ENCODE measurements at places on chromosomes 6 and 20.
A peak's percentile ranks its signal among the peaks of the same experiment; 100 is the strongest.

DNA sequence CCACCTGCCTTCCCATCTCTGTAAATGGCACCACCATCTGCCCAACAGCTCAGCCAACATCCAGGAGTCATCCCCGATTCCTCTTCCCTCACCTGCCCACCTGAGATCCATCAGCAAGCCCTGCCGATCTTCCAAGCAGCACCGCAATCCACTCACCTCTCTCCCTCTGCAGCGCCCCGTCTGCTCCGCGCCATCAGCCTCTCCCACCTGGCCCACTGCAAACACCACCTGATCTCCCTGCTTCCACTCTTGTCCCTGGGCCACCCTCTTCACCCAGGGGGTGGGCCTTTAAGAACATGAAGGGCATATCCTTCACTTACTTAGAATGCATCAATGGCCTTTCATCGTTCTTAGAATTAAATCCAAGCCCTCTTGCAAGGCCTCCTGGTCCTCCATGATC is 457.3 kb upstream of the SULF2 start:
- DNase-seq = no peak

DNA sequence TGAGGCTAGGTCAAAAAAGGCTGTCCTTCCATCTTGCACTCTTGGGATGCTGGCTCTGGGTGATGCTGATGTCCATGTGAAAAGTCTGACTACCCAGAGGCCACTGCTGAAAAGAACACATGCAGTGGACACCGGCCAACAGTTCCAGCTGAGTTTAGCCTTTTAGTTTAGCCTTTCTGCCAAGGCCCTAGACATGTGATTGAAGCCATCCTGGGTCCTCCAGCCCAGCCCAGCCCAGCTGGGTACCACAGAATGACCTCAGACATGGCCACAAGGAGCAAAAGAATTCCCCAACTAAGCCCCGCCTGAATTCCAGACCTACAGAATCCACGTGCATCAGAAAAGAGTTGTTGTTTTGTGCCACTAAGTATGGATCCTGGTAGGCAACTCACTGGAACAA is 17.4 kb downstream of the PIGT start:
- no peak for DNase-seq

DNA sequence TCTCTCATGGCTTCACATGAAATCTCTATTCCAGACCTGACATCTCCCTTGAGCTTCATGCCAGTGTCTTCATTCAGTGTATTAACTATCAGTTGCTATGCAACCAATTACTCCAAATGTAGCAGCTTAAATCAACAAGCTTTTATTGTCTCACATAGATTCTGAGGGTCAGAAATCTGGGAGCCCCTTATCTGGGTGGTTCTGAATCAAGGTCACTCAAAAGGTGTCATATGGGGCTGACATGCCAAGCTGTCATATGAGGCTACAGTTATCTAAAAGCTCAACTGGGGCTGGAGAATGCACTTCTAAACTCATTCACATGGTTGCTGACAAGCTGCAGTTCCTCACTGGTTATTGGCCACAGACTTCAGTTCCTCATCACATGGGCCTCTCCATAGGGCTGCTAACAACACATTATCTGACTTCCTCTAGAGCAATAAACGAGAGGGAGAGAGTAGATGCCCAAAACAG is 7.3 kb upstream of the CGA start:
- peak; percentile 16 for DNase-seq

DNA sequence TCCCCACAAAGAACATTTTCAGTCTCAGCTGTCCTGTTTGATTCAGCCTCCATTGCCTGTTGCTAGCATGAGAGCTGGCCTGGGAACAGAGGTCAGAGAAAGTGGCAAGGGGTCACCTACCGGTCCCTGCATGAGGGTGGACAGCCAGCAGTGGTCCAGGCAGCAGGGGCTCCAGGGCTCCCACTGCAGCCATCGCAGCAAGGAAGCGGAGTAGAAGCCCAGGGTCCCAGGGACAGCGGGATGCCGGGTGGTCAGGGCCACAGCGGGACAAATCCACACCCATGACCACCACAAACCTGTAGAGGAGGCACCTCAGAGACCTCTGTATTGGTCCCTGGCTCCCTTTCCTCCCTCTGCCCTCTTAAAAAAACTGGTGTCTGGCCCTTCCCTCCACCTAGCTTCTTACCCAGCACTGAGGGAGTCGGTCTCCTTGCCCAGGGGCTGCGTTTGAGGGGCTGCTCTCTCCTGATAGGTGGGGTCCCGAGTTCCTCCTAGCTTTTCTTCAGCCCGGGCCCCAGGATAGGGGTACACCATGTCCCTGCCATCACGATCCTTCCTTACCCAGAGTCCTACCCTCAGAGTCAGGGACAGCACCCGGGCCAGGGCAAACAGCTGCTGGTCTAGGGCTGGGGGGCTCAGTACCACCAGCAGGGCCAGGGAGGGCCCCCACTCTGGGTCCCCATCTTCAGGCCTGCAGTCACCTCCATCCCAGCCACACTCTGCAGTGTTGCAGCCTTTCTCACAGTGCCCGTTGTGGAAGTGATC is 8.4 kb upstream of the GPSM3 start:
- no peak for DNase-seq

DNA sequence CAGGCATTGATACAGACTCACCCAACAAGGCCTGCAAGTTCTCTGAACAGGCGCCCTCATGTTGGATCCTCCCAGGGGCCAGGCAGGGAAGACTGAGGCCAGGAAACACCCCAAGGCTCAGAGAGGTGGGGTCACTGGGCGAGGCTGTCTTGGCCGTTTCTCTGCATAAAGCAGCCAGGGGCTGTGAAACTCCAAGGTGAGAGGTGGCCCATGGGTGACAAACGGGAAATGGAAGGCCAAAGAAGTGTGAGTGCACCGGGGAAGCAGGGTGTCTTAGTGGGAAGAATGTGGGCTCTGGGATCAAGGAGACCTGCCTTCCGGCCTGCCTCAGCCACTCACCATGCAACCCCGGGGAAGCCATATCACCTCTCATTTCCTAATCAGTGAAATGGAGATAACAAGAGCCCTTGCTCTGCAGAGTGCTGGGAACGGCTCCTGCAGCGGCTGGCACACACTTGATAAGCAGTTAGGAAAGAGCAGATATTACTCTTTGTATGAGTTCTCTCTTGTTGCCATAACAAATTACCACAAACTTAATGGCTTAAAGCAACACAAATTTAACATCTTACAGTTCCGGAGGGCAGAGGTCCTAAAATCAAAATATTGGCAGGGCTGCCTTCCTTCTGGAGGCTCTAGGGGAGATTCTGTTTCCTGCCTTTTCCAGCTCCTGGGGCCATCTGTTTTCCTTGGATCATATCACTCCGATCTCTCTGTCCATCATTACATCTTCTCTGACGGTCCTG is 168.6 kb downstream of the NFATC2 start:
- no peak for DNase-seq

- DNase-seq = no peak
Measured at GRCh38 chr6:123873974-123874373, 70.3 kb downstream of the NKAIN2 start.

GRCh38 chr6:30985490-30985889 is 2.0 kb downstream of the MUC21 start:
- peak; percentile 17 for DNase-seq

- no peak for DNase-seq
Measured at GRCh38 chr6:89008001-89008814, 44.8 kb upstream of the RNGTT start.

DNA sequence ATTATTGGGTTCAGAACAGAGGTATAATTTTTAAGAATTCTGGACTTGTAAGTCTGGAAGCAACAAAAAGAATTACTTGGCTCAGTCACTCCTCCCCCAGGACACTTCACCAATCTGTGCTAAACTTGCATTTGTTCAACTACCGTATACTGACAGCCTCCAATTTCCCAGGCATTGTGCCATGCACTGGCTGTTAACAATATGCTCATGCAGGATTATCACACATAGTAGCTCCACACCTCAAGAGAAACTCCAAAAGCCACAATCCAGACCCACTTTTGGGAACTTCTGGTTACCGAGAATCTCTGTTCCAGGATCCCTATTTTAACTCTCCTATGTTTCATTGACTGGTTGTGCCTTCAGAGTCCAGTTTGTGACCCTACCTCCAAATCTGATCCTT is 7.7 kb downstream of the ADGRF1 start:
- DNase-seq = no peak

DNA sequence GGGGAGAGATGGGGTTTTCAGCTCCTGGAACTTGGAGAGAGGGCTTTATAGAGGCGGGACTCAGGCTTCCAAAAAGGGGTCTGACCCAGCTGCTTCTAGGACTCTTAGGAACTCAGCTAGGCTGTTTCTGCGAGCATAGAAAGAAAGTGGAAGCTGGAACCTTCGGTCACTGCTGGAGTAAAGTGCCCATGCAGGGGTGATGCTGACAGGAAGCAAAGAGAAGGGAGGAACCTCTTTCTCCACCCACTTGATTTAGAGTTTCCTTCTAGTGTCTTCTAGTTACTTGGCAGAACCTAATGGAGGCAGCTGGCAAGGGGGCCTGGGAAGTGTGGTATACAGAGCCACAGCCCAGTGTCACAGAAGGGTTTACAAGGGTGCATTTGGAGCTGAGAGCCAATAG is 283.6 kb downstream of the QKI start:
- no peak for DNase-seq

DNA sequence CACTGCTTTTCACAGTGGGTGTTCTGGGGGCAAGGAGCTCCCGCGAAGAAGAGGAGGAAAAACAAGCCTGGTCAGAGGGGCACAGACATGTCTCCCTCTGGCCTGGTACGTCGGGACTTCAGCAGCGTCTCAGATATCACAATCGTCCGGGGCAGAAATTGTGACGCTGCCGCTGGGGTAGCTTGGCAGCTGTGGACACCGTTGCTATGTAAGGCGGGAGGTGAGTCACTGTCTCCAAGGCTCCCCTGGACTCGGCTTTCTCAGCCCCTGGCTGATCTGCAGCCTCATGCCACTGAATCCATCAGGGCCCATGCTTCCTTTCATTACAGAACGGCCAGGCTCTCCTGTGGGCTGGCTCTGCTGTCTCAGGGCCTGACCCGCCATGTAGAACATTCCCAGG is 98.7 kb downstream of the SULF2 start:
- DNase-seq = peak; percentile 65

GRCh38 chr6:67131827-67132226 is 1424.8 kb upstream of the EYS start:
- DNase-seq = no peak

DNA sequence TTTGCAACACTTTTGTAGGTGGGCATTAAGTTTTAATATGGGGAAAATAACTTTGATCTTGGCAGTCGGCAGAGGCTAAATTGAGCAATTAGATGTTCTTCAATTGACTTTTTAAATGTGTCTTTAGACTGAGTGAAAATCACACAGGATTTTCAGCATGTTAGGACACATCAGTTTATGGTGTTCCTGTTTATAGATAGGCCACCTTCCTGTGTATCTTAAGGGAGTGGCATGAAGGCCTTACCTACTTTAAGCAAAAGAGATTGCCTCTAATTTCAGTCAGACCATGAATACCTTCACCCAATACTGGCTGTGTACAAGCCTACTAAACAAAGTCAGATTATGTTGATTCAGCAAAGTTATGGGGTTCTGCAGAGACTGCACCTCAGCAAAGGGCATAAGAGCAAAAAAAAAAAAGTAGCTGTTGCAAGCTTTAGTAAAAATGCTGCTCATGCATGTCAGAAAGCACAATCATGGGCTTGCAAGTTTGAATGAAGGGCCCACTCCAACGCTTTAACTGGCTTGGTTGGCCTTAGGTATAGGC is 848.4 kb downstream of the PHF3 start:
- DNase-seq = no peak

DNA sequence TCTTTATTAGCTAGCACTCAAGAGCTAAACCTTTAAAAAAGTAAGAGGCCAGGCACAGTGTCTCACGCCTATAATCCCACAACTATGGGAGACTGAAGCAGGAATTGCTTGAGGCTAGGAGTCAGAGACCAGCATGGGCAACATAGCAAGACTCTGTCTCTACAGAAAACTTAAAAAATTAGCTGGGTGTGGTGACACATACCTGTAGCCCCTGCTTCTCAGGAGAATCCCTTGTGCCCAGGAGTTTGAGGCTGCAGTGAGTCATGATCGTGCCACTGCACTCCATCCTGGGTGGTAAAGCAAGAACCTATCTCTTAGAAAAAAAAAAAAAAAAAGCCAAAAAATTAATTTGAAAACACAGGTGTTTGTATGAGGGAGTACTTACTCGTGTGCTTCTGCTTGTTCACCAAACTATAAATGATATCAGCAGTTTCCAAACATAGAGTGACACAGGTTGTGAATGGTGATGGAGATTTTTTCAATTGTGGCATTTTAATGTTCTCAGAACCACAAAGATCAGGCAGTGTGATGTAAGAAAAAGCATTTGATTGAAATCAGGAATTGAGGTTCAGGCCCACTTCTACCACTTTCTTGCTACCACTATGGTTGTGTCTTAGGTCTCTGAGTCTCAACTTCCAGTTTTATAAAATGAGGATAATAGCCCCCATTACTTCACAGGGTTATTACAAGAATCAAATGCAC is 104.9 kb downstream of the FOXO3 start:
- DNase-seq = no peak

- DNase-seq = no peak
Measured at GRCh38 chr6:20235041-20235440, 22.8 kb upstream of the MBOAT1 start.

DNA sequence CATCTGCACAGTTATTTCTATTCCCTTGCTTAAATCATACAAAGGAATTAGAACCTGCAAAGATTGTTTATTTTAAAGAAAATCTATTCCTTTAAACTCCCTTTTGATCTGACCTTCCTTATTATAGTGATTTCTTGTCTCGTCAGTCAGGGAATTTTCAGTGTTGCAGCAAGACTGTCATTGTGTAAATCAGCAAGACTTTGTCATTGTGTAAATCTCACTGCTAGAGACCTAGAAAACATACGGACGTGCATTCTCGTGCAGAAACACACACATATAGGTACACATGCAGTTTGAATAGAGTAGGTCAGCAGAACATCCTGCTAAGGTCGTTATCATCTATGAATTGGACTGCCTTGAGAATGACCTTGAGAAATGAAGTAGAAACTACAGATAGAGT is 6.2 kb upstream of the SGK1 start:
- DNase-seq = no peak

- no peak for DNase-seq
Measured at GRCh38 chr20:21643417-21643816, 62.0 kb upstream of the PAX1 start.

DNA sequence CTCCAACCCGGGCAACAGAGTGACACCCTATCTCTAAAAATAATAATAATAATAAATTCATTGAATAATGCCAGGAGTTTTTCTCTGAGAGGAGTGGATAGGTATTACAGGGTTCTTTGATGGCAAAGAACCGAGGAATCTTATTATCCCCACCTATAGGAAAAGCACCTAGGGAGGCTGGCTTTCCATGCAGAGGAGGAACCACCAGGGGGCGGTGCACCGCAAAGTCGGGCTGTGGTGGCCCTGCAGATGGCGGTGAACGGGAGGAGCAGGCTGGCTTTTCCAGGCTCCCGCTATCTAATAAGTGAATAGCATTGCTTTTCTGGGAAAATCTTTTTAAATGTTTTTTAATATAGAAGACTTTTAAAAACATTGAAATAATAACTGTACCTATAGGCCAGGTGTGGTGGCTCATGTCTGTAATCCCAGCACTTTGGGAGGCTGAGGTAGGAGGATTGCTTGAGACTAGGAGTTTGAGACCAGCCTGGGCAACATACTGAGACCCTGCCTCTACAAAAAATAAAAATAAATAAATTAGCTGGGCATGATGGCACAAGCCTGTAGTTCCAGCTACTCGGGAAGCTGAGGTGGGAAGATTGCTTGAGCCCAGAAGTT is 864.2 kb downstream of the KIF16B start:
- peak; percentile 62 for DNase-seq
